T1000 (cell line): ENCODE measurements at places on chromosomes 11 and 22.

GRCh38 chr11:117613521-117613920, 183.5 kb downstream of the DSCAML1 start:
- DNase-seq, result no peak

GRCh38 chr22:35152316-35152715, 86.4 kb downstream of the ISX start:
- DNase-seq, result no peak

- DNase-seq, result no peak
These were observed 21.8 kb upstream of the SLC5A12 start for GRCh38 chr11:26743622-26744021.

- no peak for DNase-seq
These were observed 757 bp upstream of the HINFP start for GRCh38 chr11:119120639-119121007.

- DNase-seq, result no peak
These were observed 323.8 kb downstream of the BLID start for GRCh38 chr11:121792185-121792584.
